B cell (primary cell): ENCODE measurements at places on chromosomes 3 and 15. TPM values are rescaled to one million over a fixed set of nuclear protein-coding genes. Genes with fewer than 3 reads are reported as not detected.

The GOLGA8O gene
- polyA plus RNA-seq: 0.55 TPM in 1 of 2 replicates, not detected in the other

The C3orf62 gene
- polyA plus RNA-seq: 6.8 and 8.7 TPM in 2 replicates

The LRRFIP2 gene
- 8.6 and 15.0 TPM in 2 replicates for polyA plus RNA-seq

The IL1RAP gene
- polyA plus RNA-seq: 2.3 and 3.5 TPM in 2 replicates

The RSL24D1 gene
- polyA plus RNA-seq: 25.2 and 77.7 TPM in 2 replicates

The GOLGA8G gene
- polyA plus RNA-seq: not detected in 2 replicates

The SPINK8 gene
- not detected in 2 replicates for polyA plus RNA-seq

The SLC2A2 gene
- not detected in 2 replicates for polyA plus RNA-seq

The CCNB2 gene
- polyA plus RNA-seq: 0.69 and 1.0 TPM in 2 replicates

The COPG1 gene
- 48.9 and 56.0 TPM in 2 replicates for polyA plus RNA-seq

The SAMD7 gene
- polyA plus RNA-seq: not detected in 2 replicates

The TRAIP gene
- polyA plus RNA-seq: 5.0 and 5.7 TPM in 2 replicates

The POLQ gene
- polyA plus RNA-seq: 0.25 and 0.66 TPM in 2 replicates

The IL5RA gene
- 0.43 and 2.6 TPM in 2 replicates for polyA plus RNA-seq

The APOD gene
- polyA plus RNA-seq: not detected in 2 replicates

The SERPINI2 gene
- polyA plus RNA-seq: 0.27 TPM in 1 of 2 replicates, not detected in the other

The NCKIPSD gene
- polyA plus RNA-seq: 14.6 and 24.6 TPM in 2 replicates

The ALDH1A3 gene
- not detected in 2 replicates for polyA plus RNA-seq

The DNAH12 gene
- 0.09 TPM in 1 of 2 replicates, not detected in the other for polyA plus RNA-seq

The CIP2A gene
- 2.0 and 2.3 TPM in 2 replicates for polyA plus RNA-seq

The CHRFAM7A gene
- polyA plus RNA-seq: 0.61 and 1.8 TPM in 2 replicates

The MESP1 gene
- polyA plus RNA-seq: 0.25 and 0.43 TPM in 2 replicates

The MST1R gene
- polyA plus RNA-seq: 0.92 and 1.7 TPM in 2 replicates

The RGMA gene
- polyA plus RNA-seq: not detected in 2 replicates

The C3orf80 gene
- polyA plus RNA-seq: 0.04 TPM in 1 of 2 replicates, not detected in the other

The RPL29 gene
- 2,693 and 3,787 TPM in 2 replicates for polyA plus RNA-seq
